ENCODE measurements at places on chromosomes 4 and X. TPM values are rescaled to one million over a fixed set of nuclear protein-coding genes. Genes with fewer than 3 reads are reported as not detected.

POF1B gene
- total RNA-seq = not detected

UGT2B15 gene
- not detected for total RNA-seq

FAM9B gene
- total RNA-seq = not detected

CXCL11 gene
- not detected for total RNA-seq

TMPRSS11B gene
- total RNA-seq = not detected

YY2 gene
- 3.2 TPM for total RNA-seq

DNA sequence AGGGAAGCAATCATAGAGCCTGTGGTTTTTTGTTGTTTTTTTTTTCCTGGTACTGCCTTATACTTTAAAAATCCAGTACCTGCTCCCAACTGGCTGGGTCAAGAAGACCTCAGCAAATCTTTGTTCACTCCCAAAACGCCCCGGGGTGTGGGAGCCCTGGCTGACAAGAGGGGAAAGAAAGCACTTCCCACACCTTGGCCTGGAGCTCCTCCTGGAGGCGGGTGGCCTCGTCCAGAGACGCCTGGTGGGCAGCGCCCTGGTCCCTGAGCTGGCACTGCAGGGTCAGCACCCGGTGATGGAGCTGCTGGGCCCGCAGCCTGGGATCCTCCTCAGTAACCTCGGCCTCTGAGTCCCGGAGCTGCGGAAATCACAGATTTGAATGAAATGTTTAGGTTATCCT lies 38.2 kb downstream of the C4orf50 start:
- DNase-seq = no peak

- no peak for DNase-seq
Observed at GRCh38 chr4:59960143-59960542, 1240.0 kb upstream of the ADGRL3 start.

GRCh38 chr4:135249024-135249423 lies 1047.4 kb upstream of the PABPC4L start:
- DNase-seq = no peak

- no peak for DNase-seq
Observed at GRCh38 chrX:117059848-117060247, 597.1 kb upstream of the CT83 start.

GRCh38 chrX:34379891-34380290 lies 247.8 kb upstream of the FAM47A start:
- peak; percentile 4 for DNase-seq

GRCh38 chr4:153156263-153156662 lies 48.0 kb upstream of the TRIM2 start:
- no peak for DNase-seq

GRCh38 chr4:159384632-159385031 lies 281.8 kb downstream of the RAPGEF2 start:
- no peak for DNase-seq

- peak; percentile 57 for DNase-seq
Observed at GRCh38 chr4:168550064-168550766, 53.4 kb downstream of the PALLD start.

GRCh38 chr4:173684223-173684622 lies 154.2 kb upstream of the HAND2 start:
- DNase-seq = no peak

GRCh38 chrX:110086916-110087484 lies 84.1 kb downstream of the TMEM164 start:
- peak; percentile 91 for DNase-seq

DNA sequence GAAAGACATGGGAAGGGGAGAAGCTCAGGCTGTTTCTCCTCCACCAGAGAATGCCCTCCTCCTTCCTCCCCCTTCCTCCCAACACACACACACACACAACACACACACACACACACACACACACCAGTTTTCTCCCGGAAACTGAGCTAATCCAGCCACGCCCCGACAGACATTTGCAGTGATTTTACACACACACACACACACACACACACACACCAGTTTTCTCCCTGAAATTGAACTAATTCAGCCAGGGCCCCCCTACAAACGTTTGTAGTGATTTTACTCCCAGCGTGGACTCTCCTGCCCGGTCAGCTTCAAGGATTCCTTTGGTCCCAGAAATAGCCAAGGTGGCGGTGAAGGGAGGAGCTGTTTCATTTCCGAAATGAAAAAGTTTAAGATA lies 32.9 kb upstream of the STX18 start:
- peak; percentile 47 for DNase-seq

- DNase-seq = no peak
Observed at GRCh38 chr4:154634058-154634457, 21.6 kb upstream of the FGG start.

DNA sequence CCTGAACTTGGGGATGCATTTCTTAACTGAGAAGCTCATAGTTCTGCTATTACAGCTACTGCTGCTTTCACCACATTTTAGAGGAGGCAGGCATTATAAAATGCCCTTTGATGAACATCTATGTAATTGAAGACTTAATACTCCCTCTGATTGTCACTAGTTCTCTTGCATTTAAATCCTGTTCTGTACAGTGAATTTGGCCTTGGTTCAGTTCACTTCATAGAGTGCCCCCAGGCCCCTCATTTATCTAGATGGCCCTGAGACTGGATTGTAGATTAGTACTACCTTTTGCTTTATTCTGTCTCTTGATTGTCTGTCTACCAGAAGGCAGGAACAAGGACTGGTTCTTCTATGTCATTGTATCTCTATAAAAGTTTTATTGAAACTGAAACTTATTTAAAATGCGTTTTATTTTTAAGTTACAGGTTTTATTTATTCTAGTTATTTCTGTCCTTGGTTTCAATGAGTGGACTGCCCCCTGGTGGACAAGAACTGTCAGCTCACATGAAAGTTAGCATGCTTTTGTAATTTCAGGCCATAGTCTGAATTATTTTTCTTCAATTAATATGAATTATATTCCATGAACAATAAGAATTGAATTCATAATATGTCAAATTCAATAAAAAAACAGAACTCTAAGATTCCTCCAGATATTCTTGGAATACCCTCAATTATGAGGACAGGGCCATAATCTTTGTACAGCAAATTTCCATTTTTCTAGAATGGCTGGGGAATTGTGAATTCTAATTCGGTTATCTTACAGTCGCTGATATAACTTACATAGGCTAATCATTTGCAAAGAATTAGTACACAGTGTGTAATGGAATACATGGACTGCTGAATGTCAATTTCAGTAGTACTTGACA lies 47.2 kb upstream of the TMEM33 start:
- peak; percentile 46 for DNase-seq

GRCh38 chr4:176788248-176788647 lies 4.5 kb downstream of the VEGFC start:
- DNase-seq = no peak

GRCh38 chr4:99649778-99650177 lies 7.8 kb downstream of the C4orf54 start:
- DNase-seq = no peak

DNA sequence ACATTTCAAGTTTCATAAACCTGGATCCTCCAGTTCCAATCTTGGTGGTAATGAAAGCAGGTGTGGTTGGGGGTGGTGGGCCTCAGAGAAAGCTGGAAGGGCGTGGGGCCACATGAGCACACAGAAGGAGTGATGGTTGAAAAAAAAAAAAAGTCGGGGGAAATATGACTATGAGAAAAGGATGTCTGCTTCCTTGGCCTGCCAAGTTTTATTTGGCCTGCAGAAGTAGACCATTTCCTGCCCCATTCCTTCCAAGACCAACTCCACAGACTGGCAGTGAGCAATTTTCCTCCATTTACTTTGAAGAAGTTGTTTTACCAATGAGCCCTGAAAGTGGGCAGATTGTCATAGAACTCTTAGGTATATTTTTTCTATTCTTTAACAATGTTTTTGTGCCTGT lies 43.3 kb downstream of the LNX1 start:
- no peak for DNase-seq

GRCh38 chrX:77070202-77070918 lies 376.8 kb upstream of the FGF16 start:
- DNase-seq = no peak

DNA sequence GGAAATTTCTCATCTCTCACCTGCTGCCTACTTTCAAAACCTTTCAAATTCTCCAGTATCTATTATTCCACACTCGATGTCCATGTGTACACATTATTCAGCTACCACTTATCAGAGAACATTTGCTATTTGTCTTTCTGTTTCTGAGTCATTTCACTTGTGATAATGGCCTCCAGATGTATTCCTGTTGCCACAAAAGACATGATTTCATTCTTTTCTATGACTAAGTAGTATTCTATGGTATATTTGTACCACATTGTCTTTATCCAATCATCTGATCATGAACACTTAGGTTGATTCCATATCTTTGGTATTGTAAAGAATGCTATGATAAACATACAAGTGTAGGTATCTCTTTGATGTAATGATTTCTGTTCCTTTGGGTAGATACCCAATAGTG lies 310.1 kb upstream of the SPOCK3 start:
- no peak for DNase-seq
